ENCODE measurements at places on chromosomes 6 and 20. TPM values are rescaled to one million over a fixed set of nuclear protein-coding genes. Genes with fewer than 3 reads are reported as not detected.

- H3K27ac ChIP-seq = no peak overlapping the region
- H3K36me3 ChIP-seq = no peaks in the 10 kb centered on the region
- no peak overlapping the region for H3K4me3 ChIP-seq
- no peaks in the 10 kb centered on the region for H3K27me3 ChIP-seq
- no peaks in the 10 kb centered on the region for H3K4me1 ChIP-seq
Measured at GRCh38 chr6:70889270-70889669, 67.6 kb downstream of the B3GAT2 start.

DNA sequence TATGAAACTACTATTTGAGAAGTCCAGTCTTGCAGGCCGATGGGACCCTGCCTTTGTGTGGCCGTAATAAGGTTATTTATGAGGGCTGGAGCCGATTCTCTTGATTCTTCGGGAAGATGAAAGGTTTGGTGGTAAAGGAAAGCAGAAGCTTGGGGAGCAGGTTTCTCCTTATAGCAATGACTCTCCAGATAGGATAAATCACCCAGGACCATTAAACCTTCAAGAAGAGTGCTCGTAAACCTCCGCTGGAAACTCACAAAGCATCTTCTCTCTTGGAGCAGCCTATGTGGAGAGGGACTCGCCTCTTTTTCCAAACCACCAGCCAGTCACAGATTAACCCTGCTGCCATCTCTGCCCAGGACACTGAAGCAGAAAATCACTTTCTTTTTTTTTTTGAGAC lies 69.6 kb upstream of the SALL4 start:
- DNase-seq = peak; percentile 64
- H3K4me3 ChIP-seq = no peak overlapping the region

- H3K27ac ChIP-seq = no peak overlapping the region
- no peak overlapping the region for H3K4me3 ChIP-seq
- no peaks in the 10 kb centered on the region for H3K36me3 ChIP-seq
- H3K4me1 ChIP-seq = peaks cover 25% of the 10 kb centered on the region
Measured at GRCh38 chr6:6694368-6694780, 105.9 kb downstream of the LY86 start.

PLA2G7 gene
- total RNA-seq = 1.8 TPM

GRCh38 chr20:63083831-63084562 lies 77.2 kb upstream of the BHLHE23 start:
- H3K27ac ChIP-seq = no peak overlapping the region
- no peak overlapping the region for H3K4me3 ChIP-seq
- no peaks in the 10 kb centered on the region for H3K36me3 ChIP-seq
- H3K27me3 ChIP-seq = peaks cover 55% of the 10 kb centered on the region
- no peak for DNase-seq
- H3K4me1 ChIP-seq = peaks cover 5% of the 10 kb centered on the region

DNA sequence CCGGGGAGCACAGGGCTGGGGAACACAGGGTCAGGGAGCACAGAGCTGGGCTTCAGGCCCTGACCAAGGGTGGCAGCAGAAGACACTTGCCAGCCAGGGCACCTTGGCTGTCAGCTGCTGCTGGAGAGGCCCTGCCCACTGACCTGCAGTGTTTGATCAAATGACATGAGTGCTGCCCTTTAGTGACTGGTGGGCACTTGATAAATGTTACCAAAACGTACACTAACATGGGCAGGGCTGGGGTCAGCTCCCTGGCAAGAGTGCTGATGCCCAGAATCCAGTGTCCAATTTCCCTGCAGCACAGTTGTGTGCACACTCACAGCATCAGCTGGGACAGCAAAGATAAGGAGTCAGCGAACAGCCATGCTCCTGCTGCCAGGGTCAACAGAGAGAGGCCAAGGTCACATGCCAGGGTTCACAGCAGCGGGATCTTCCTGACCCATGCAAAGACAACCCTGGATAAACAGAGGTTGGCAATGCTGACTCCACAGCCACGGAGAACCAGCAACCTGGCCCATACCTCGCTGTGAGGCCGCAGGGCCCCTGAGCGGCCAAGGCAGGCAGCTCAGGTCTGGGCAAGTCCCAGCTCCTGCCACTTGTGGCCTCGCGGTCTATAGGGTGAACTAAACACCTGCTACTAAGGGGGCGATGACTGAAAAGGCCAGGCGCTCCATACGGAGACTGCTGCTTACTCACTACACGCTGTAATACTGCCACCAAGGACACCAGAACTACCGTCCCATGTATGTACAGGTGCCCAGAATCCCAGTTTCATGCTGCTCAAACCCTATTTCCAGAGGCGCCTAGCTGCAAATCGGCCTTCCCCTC lies 46.3 kb downstream of the NINL start:
- H3K27ac ChIP-seq = no peak overlapping the region
- DNase-seq = no peak
- H3K27me3 ChIP-seq = no peaks in the 10 kb centered on the region
- no peak overlapping the region for H3K4me3 ChIP-seq
- H3K4me1 ChIP-seq = peaks cover 8% of the 10 kb centered on the region

MOG gene
- total RNA-seq = not detected

DNA sequence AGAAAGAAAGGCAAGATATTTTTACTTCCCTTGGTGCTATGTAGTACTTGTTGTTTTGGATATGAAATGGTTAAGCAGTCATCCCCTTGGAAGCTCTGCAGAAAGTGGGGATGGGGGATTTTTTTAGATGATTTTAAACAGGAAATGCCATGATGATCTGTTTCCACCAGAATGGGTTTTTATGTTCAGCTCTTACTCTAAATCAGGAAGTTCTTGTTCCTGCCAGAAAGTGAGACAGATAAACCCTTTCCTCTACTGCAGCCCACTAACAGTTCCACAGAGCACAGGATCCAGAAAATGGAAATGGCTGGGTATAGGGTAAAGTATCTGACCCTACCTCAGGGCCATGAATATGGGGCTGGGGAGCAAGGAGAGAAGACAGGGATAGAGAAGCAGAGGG lies 32.1 kb upstream of the PPP1R3G start:
- no peaks in the 10 kb centered on the region for H3K36me3 ChIP-seq
- DNase-seq = no peak
- H3K27ac ChIP-seq = no peak overlapping the region
- H3K4me3 ChIP-seq = no peak overlapping the region
- H3K27me3 ChIP-seq = no peaks in the 10 kb centered on the region

GRCh38 chr6:21371676-21372171 lies 221.8 kb upstream of the SOX4 start:
- peak; percentile 57 for DNase-seq
- peaks cover 9% of the 10 kb centered on the region for H3K4me1 ChIP-seq
- no peak overlapping the region for H3K27ac ChIP-seq
- no peaks in the 10 kb centered on the region for H3K36me3 ChIP-seq

GRCh38 chr20:52204136-52204535 lies 12.6 kb upstream of the ZFP64 start:
- H3K4me1 ChIP-seq = no peaks in the 10 kb centered on the region
- H3K36me3 ChIP-seq = no peaks in the 10 kb centered on the region

- no peak for DNase-seq
- H3K36me3 ChIP-seq = no peaks in the 10 kb centered on the region
- H3K27ac ChIP-seq = no peak overlapping the region
- H3K4me3 ChIP-seq = no peak overlapping the region
- H3K4me1 ChIP-seq = peaks cover 5% of the 10 kb centered on the region
Measured at GRCh38 chr6:36843170-36843569, 3.9 kb upstream of the CPNE5 start.

IL20RA gene
- total RNA-seq = 6.0 TPM

NHLRC1 gene
- 1.3 TPM for total RNA-seq

DNA sequence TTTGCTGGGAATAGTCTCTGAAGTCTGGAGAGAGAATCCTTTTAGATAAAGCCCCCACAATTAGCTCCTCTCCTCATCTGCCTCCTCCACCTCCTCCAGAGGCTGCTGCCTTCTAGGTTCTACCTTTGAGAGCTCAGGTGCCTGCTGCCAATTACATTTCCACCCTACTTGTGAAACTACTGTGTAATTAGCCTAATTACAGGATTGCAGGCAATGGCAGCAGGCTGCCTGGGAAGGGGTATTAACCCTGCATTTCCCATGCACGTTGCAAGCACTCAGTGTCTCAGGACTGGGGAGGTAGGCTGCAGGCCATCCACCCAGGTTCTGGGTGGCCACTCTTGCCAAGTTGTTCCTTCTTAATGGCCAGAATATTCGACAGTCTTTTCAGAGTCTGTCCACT lies 215.6 kb upstream of the ZNF217 start:
- no peaks in the 10 kb centered on the region for H3K27me3 ChIP-seq
- H3K4me1 ChIP-seq = peaks cover 40% of the 10 kb centered on the region
- no peak overlapping the region for H3K4me3 ChIP-seq
- no peak for DNase-seq

BCAS1 gene
- 0.35 TPM for total RNA-seq

PM20D2 gene
- total RNA-seq = 17.3 TPM

GRCh38 chr20:21509079-21509596 lies 4.7 kb downstream of the NKX2-2 start:
- no peak overlapping the region for H3K27ac ChIP-seq
- H3K4me1 ChIP-seq = peaks cover 16% of the 10 kb centered on the region
- no peaks in the 10 kb centered on the region for H3K36me3 ChIP-seq
- peaks cover 67% of the 10 kb centered on the region for H3K27me3 ChIP-seq
- DNase-seq = no peak
- no peak overlapping the region for H3K4me3 ChIP-seq

DNA sequence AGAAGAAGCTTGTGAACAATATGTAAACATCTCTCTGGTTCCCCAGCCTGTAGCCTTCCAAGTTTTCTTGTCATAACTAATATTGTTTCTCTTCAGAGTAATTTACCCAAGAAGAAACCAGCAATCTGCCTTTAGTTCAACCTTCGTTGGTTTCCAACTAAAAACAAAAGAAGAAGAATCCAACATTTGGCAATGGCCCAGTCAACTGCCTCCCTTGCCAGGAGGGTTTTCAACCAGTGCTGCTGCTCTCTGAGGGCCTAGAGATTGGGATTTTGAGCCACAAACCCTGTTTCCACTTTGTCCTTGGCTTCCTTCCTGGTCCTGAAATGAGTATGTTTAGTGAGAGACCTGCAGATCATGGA lies 395.8 kb upstream of the CNR1 start:
- no peaks in the 10 kb centered on the region for H3K36me3 ChIP-seq
- H3K27ac ChIP-seq = no peak overlapping the region
- H3K27me3 ChIP-seq = no peaks in the 10 kb centered on the region

MYLK4 gene
- 0.11 TPM for total RNA-seq

CLVS2 gene
- not detected for total RNA-seq

SPDEF gene
- 190 TPM for total RNA-seq

DNA sequence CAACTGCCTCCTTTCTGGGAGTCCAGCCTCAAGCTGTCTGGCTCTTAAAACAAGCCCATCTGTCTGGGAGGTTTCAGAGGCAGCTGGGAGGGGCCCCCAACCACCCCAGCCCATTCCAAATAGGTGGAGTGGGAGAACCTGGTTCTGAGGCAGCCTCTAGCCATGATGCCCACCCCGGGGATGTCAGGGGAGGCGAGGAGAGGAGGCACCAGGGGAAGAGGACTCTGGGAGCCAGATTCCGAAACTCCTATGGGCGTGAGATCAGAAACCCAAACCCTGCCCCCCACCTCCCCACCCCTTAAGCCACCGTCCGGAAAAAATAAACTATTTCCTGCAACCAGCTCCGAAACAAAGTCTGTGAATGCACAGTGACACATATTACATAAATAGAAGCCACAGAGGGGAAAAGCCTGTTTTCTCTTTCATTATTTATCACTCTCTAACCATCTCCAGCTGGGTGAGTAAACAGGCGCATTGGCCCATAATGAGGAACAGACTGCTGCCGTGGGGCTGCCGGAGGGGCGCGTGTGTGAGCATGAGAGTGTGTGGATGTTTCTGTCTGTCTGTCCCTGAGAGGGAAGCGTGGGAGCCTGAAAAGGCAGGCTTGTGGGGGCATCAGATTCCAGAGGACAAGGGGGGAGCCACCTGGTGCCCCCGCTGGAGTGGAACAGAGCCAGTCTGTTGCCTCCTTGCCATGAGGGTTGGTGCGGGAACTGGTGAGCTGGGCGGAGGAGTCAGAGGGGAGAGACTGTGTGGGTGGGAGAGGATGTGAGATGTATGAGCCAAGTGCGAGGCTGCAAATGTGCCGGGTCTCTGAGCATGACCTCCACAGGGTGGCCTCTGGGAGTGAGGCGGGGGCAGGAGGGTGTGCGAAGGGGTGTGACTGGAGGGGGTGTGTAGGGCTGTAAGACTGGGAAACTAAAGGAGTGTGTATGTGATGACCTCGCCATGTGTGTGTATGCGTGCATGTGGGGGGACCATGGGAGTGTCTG lies 14.3 kb upstream of the FOXP4 start:
- peak overlapping the region; percentile 53 for H3K4me3 ChIP-seq
- H3K27me3 ChIP-seq = no peaks in the 10 kb centered on the region
- peaks cover 38% of the 10 kb centered on the region for H3K4me1 ChIP-seq
- peak; percentile 56 for DNase-seq
- no peaks in the 10 kb centered on the region for H3K36me3 ChIP-seq

CD83 gene
- total RNA-seq = 13.0 TPM

DNA sequence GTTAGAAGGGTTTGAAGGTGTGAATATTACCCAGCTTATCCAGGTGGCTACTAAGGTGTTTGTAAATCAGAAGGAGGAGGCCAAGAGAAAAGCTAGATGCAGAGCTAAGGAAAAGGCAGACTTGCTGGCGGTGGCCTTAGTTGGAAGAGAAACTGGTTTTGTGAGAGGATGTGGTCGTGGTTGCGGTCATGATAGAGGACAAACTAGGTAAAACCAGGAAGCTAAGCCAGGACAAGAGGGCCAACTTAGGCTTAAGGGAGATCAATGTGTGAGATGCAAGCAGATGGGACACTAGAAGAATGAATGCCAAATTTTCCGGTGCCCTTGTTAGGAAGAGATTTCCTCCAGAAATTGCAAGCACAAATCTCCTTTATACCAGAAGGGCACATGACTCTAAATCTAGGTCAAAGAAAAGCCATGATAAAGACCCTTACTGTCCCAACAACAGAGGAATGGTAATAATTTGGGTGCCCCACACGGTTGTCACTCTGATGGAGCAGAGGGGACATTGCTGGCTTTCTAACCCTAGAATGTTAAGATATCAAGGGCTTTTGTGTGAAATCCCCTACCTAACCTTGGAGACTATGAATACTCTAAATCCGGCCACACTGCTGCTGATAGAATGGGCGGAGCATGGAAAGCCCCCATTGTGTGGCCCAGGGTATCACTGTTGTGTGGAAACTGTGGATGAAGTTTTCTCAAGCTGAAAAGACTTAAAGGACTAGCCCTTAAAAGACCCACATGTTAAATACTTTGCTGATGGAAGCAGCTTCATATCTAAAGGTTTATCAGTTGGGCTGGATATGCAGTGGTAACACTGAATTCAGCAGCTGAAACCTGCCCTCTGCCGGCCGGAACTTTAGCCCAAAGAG lies 7.8 kb downstream of the IL22RA2 start:
- no peak overlapping the region for H3K4me3 ChIP-seq
- H3K27me3 ChIP-seq = no peaks in the 10 kb centered on the region
- no peaks in the 10 kb centered on the region for H3K36me3 ChIP-seq
- no peaks in the 10 kb centered on the region for H3K4me1 ChIP-seq
- DNase-seq = peak; percentile 26

GRCh38 chr6:158856261-158856660 lies 37.1 kb upstream of the EZR start:
- no peak for DNase-seq
- H3K36me3 ChIP-seq = no peaks in the 10 kb centered on the region
- no peak overlapping the region for H3K27ac ChIP-seq
- H3K27me3 ChIP-seq = no peaks in the 10 kb centered on the region
- H3K4me3 ChIP-seq = no peak overlapping the region

ANKEF1 gene
- 11.6 TPM for total RNA-seq

CST4 gene
- total RNA-seq = 0.98 TPM

- H3K36me3 ChIP-seq = no peaks in the 10 kb centered on the region
- no peak for DNase-seq
- H3K4me3 ChIP-seq = no peak overlapping the region
- H3K4me1 ChIP-seq = no peaks in the 10 kb centered on the region
- no peaks in the 10 kb centered on the region for H3K27me3 ChIP-seq
Measured at GRCh38 chr6:29850011-29850553, 22.5 kb downstream of the HLA-G start.

BMP2 gene
- total RNA-seq = 0.73 TPM

MMP24 gene
- total RNA-seq = 0.52 TPM

Measured in PC-3 (cell line).